SK-N-SH treated with all-trans-retinoic acid at 6 μM for 48 hours (cell line): ENCODE measurements at places on chromosomes 3 and 15.

GRCh38 chr3:71127844-71128243 lies 455.7 kb downstream of the FOXP1 start:
- peak; percentile 30 for ATAC-seq

DNA sequence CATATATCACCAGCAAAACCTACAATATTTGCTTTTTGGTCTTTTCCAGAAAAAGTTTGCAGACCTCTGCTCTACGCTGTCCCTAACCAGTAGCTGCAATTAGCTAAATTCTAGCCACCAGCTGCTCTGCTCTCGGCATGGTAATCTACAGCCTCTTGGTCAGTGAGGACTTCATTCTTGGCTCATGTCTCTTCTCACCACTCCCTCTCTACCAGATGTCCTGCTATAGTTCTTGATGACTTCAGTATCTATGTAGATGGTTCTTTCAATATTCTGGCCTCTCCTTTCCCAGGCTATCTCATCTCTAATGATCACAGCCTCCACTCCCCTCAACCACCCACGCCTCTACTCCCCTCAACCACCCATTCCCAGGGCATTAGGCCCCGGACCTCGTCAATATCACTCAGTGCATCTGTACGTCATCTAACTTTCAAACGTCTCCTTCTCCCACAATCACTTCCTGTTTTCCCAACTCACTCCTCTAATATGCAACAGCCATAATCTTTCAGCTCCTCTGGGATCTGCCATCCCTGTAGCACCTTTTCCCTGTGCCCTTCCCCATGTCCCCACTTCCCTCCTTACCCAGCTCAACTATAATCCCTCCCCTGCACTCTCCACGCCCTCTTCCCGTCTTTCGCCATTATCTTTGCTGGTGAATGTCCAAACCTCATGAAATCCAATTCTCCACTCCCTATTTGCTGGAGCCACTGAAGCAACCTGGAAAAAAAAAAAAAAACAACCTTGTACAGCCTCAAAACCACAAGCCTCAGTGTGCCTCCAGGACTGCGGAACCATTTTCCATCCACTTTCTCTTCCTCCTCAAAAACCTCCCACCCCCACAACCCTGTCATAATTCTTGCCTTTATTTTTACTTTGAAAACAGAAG lies 429.4 kb upstream of the PROK2 start:
- ATAC-seq = no peak

- no peak for ATAC-seq
Observed at GRCh38 chr3:50166620-50167019, 11.5 kb downstream of the SEMA3F start.

GRCh38 chr15:41080144-41080543 lies 35.9 kb downstream of the INO80 start:
- ATAC-seq = no peak

DNA sequence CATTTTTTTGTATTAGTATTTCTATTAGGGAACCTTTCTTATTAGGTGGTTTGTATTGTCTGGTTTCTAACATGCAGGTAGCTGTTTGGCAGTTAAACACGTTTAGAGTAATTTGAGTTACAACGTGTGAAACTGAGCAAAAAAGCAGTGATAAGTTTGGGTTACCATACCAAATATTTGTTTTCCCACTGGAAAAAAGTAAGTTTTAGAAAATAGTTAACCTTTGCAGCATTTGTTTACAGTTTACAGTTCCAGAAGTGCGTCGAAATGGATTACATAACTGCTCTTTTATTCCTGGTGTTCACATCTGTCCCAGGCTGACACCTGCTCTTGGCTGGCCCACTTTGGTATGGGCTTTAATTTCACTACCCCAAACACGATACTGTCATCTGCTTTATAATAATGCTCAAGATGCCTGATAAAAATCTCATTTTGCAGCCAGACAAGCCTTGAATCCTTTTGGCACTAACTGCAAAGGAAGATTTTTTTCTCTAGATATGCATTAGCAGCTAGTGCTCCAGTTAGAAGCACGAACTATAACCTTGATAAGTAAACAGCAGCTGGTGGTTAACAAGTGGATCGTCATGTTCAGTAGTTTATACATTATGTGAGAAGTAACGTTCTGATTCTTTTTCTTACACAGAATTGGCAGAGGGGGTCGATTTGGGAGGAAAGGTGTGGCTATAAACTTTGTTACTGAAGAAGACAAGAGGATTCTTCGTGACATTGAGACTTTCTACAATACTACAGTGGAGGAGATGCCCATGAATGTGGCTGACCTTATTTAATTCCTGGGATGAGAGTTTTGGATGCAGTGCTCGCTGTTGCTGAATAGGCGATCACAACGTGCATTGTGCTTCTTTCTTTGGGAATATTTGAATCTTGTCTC lies 5.3 kb downstream of the EIF4A2 start:
- ATAC-seq = no peak

GRCh38 chr3:138861798-138862197 lies 27.1 kb upstream of the PIK3CB start:
- peak; percentile 32 for ATAC-seq

DNA sequence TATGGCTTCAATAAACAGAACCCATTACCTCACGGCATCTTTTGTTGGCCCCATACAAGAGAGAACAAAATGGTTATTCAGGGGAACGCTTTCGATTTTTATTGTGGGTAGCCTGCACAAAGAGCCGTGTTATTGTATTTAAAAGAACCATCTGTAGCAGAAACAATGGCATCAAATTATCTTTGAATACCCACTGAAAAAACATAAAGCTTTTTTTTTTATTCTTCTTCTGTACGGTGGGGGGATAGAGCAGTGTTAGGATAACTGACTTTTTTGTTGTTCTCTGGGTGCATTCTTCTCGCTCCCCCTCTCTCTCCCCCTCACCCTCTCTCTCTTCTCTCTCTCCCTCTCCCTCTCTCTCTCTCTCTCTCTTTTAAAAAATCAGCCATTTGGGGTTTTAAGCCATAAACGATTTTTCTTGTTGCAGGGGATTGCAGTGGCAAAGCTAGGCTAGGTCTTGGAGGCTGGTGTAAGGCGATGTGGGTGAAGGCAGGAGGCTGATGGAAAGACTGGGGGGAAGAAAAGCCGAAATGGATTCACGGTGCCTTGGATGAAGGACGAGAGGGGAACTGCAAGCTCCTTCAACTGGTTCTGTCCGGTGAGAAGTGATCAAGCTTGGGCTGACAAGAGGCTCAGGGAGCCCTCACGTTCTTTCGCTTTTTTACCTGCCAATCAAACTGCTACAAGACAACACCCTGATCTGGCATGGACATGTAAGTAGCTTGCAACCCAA lies 12.4 kb upstream of the SOX2 start:
- ATAC-seq = no peak

DNA sequence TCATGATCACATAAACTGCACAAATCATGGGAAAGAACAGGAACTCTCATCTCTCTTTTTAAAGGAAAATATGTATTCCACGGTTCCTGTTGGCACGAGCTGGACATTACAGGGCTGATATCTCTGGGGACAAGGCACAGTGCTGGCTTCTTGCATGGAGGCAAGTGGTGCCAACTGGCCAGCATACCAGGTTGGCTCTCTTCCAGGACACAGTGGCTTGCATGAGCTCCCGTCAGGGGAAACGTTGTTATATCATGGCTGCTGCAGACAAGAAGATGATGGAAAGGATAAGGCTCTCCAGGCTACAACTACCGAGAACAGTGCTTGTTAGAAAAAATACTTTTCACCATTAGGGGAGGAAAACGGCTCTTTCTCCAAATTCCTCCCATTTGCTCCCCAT lies 283.9 kb downstream of the RORA start:
- ATAC-seq = peak; percentile 77

DNA sequence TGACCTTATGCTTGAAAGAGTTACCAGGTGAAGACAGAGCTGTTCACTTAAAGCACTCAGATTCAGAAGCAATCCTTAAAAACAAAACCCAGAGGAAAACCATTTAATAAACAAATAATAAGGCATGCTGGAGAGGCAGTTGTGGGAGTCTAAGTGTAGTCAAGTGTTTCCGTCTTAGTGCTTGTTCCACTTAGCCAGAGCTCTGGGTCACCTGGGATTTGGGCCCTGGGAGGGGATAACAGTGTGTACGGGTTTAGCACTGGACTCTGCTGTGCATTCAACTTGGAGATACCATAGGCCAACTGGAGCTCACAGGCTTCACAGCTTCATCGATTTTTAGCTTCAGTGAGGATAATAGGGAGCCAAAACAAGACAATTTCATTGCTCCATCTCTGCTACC lies 444.6 kb downstream of the CNTN4 start:
- no peak for ATAC-seq

- no peak for ATAC-seq
Observed at GRCh38 chr3:188486952-188487351, 333.0 kb downstream of the LPP start.

- ATAC-seq = no peak
Observed at GRCh38 chr3:42735615-42736014, 33.0 kb upstream of the HHATL start.

GRCh38 chr3:41148901-41149300 lies 50.4 kb upstream of the CTNNB1 start:
- ATAC-seq = no peak

GRCh38 chr3:138846262-138846791 lies 11.6 kb upstream of the PIK3CB start:
- ATAC-seq = no peak

DNA sequence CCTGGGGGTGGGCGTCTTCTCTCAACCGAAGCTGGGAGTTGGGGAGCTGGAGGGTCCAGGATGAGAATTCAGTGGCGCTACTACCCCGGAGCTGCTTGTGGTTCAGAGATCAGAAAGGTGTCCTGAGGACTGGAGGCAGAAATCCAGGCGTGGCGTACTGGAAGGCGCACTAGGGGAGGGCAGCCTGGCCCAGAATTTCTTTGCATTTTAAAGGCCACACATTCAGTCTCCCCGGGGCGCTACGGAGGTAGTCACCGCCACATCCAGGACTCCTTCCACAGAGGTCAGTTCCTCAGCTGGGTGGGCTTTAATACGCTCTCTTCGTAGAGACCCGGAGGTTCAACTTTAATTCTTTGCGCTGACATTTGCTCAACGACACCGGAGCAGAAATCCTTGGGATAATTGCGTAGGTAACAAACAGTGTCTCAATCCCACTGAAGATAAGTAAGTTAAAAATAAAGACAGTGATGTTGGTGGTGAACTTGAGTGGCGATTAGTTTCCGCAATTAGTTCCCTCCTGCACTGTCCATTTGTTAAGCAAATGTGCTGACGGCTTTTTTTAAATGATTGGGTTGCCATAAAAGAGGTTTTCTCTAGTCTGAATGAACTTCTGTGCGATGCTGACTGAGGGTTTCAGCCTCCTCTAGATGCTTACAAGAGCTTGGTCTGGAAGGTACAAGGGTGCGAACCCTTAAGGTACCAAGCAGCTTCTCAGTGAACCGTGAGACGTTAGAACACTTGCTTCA lies 535 bp downstream of the MCTP2 start:
- no peak for ATAC-seq

GRCh38 chr3:10665592-10665991 lies 150.4 kb upstream of the SLC6A11 start:
- ATAC-seq = no peak

DNA sequence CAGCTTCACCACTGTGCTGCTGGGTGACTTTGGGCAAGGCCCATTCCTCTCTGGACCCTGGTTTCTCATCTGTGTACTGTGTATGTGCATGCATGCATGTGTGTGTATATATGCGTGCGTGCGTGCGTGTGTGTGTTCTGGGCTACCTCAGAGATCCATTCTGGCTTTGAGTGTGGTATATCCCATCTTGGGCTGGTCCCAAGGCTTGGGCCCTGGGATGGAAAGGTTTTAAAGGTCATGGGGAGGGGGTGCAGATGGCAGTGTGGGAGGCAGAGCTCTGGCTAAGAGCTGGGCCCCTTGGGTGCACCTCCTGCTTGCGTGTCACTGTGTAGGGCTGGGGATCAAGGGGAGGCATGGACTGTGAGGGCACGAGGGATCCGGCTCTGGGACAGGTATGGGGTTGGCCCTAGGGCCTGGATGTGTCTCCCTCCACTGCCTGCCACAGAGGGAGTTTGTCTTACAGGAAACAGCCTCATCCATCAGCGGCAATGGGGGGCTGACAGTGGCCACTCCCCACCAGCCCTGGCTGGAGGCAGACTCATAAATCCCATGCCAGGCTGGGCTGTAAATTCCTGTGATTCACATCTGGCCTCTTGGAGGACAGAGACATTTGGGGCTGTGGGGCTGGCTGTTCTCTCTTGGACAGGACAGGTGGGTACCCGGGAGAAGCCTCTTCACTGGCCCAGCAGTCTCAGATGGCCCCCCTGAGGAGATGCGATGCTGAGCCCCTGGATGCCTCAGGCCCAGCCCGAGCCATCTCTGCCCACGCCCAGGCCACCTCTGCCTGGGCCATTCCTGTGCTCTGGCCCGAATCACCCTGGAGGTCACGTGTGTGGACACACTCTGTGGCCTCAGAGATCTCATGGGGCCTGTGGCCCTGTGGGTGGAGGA lies 21.4 kb upstream of the CSPG4 start:
- ATAC-seq = no peak

GRCh38 chr3:31575448-31575847 lies 42.7 kb downstream of the STT3B start:
- ATAC-seq = no peak

- ATAC-seq = peak; percentile 84
Observed at GRCh38 chr15:40430271-40430805, 10.4 kb upstream of the BAHD1 start.

DNA sequence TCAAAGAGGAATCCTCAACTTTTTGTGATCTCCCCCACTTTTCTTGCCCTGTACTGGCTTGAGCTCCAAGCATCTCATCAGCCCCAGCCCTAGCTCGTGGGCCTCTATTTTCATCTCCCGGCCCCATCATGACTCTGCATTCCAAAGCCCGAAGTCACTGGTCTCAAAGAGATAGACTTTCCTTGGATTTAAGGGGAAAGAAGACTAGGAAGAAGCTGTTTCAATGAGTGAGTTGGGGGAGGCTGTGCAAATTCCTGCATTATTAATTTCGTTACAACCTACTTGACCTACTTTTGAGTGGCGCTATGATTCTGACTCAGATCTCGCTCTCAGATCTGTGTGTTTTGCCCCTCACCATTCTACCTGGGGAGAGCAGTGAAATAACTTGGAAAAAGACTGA lies 266.6 kb upstream of the TBL1XR1 start:
- peak; percentile 88 for ATAC-seq

DNA sequence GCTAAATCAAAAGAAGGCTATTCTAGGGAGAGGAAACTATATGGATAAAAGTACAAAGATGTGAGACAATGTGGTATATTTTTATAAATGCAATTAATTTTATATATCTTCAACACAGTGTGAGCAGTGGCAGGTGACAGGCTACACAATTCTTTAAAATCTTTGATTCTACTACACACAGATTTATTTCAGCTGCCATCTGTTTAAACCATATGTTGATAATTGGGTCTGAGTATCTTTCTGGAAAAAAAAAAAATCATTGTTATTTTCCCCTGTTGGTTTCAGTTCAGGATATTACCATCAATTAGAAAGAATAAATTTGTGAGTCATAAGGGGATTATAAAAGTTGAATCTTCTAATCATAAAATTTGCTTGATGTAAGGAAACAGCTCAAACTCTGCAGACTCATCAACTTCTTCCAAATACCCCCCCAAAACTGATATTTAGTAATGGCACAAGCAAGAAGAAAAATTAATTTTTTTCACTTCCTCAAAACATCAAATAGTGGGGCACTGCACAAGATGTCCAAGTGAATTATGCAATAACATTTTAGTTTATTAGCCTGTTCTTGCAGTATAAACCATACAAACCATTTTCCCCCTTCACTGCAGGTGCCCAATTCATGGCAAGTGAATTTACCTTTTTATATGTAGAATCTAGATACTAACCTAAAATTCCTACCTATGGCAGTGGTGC lies 12.0 kb downstream of the PIERCE2 start:
- ATAC-seq = no peak

GRCh38 chr3:154887869-154888268 lies 192.2 kb upstream of the MME start:
- ATAC-seq = no peak

GRCh38 chr15:42474827-42475226 lies 16.1 kb downstream of the ZNF106 start:
- ATAC-seq = no peak

- ATAC-seq = no peak
Observed at GRCh38 chr3:17183951-17184550, 299.3 kb downstream of the PLCL2 start.
